Peyer's patch (tissue), 4 donors: ENCODE measurements at places on chromosomes 12 and 14.

GRCh38 chr12:22231836-22232235 is 102.7 kb downstream of the ST8SIA1 start:
- DNase-seq = no peak

DNA sequence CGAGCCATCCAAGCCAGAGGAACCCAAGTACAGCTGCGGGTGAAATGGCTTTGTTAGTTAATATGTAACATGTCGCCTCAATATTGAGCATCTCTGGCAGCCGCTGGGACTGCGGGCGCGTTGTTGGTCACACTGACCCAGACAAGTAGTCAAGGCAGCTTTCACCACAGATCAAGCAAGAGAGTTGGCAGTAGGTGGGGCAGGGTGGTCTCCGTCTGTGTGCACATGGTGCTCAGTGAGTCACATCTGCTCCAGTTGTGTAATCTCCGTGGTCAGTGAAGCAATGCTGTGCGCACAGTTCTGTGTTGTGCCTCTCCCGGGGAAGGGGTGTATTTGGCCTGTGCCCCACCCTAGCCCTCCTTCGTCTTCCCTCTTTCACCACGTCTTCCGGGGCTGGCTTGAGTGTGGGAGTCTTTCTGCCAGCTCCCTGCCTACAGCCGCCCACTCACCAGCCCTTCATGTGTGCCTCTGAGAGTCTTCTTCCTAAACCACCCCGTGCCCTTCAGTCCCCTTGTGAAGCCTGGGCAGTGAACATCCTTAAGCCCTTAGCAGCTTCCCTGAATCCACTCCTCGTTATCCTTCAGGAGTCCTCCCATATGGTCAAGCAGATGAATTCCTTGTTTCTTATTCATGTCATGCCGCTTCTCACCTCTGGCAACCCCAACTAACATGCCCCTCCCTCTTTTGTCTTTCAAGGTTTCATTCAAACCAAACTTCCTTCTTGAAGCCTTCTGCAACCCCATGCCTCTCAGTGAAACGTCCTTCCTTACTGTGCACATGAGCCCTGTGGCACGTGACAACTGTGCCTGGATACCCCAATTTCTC is 242.1 kb downstream of the CACNA1C start:
- DNase-seq = no peak

DNA sequence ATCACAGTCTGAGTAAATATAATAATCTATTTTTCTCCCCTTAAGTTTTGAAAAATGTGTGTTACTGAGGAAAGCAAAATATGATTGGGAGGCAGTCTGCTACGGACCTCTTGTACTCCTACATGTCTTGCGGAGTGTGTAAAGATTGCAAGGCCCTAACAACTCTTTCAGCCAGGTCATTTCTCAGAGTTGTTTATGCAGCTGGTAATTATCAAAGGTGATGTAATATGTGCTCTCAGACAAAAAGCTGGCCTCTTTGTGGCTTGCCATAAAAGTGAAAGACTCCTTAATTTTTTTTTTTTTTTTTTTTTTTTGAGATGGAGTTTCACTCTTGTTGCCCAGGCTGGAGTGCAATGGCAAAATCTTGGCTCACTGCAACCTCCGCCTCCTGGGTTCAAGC is 40.5 kb upstream of the MON2 start:
- no peak for DNase-seq

DNA sequence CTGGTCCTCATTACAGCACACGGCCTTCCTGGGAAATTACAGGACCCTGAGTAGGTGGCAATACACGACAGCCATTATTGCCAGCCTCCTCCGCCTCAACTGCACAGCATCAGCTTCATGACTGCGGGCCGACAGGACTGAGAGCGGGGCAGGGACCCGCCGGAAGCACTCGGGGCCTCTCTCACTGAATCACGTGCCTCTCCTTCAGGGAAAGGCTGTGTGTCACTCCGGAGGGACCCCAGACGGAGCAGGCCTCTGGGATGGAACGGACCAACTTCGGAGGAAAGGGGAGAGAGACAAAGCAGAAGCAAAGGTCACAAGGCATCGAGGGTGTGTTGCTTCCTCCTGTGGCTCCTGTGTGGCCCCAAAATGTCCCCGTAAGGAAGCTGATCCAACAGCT is 90.0 kb downstream of the RNF34 start:
- DNase-seq = no peak

DNA sequence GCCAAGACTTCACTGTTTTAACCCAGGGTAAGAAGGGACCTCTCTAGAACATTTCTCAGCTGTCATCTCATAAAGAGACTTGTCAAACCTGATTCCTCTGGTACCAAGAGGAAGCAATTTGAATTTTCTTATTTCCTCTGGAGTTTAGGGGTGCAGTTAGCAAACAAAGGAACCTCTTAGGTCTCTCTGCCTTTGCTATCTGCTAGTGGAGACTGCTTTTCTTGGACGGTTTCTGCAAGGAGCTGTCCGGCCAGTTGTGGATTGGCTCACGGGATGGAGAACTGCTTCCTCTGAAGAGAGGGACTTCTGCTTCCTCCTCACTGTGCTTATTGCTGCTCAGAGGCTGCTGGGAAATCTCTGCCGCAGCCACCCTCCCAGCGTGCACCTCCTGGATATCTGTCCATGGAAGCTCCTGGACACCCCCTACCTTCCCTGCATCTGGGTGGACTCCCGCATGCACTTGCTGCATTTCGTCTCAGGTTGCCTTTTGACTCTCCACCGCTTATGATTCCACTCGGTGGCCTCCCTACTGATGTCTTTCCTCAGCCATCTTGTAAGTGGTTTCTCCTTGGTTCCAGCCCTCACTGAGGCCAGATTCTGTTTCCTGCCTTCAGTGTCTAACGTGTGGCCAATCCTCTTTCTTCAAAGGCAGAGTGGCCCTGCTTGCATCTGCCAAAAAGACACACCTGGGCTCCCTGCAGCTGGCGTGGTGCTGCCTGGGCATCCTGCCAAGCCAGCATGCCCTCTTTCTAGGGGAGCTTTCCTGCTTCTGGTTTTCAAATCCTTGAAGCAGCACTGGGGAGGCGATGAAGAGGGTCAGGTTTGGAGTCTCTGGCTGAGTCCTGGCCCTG is 187.3 kb downstream of the CHST11 start:
- peak; percentile 65 for DNase-seq

GRCh38 chr12:95738024-95738611 is 52.4 kb downstream of the NTN4 start:
- DNase-seq = no peak

DNA sequence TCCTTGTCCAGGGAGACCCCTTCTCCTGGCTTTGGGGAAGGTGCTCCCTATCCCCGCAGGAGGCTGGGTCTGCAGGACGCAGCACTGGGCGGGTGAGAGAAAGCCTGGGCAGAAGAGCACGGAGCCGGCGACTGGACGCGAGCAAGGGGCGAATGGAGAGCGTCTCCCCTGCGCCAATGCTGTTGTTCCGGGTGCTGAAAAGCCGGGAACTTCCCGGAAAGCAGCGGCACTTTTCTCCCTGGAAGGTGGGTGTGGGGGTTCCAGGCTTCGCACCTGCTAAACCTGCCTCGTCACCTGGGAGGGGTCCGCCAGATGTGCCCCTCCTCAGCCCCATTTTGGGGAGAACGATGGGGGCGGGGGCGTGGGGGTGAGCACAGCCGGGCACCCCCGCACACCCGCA is 417.1 kb upstream of the TMTC1 start:
- DNase-seq = no peak

DNA sequence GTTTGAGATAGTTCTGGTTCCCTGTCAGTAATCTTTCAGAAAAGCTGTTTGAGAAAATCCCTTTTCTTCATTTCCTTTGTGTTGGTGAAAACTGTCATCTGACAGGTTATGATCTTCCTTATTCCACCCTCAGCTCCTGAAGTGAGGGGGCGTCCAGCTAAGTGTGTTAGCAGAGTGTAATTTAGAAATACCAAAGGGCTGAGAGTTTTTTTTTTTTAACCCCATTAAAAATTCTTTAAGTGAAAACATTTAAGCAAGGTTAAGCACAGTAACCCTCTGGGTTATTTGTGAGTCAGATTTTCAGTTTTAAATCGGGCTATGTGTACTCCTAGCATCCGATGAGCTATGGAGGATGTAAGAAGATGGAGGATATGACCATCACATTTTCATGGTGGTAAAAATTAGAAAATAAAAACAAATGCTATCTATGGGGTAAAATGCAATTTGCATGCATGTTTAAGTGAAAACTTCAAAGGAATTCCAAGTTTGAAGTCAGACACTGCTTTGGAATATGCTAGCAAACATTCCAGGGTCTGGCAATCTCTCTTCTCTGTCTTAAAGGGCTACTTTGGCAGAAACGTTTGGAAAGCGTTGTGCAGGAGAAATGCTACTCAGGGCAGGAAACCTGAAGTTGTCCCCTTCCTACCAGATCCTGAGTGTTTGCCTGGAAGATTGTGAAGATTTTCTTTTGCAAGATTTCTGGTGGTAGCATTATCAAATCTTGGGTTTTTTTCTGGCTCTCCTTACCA is 197.0 kb upstream of the PRICKLE1 start:
- no peak for DNase-seq

- DNase-seq = no peak
Observed at GRCh38 chr12:80059102-80059501, 40.2 kb upstream of the OTOGL start.

- no peak for DNase-seq
Observed at GRCh38 chr12:71999795-72000194, 61.1 kb downstream of the TPH2 start.

DNA sequence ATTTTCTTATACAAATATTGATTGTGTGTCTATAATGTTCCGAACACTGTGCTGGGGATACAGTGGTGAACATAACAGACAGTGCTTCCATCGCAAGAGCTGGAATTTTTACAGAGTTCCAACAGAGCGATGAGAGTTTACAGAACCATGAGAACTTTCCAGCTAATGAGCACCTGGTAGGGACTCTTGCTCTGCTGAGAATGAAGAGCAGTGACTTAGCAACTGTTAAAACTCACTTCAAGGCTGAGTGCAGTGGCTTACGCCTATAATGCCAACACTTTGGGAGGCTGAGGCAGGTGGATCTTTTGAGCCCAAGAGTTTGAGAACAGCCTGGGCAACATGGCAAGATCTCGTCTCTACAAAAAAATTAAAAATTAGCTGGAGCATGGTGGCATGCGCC is 113.8 kb upstream of the DIO2 start:
- DNase-seq = no peak

GRCh38 chr14:54796961-54797360 is 105.7 kb downstream of the GCH1 start:
- DNase-seq = no peak

GRCh38 chr12:50326590-50327284 is 43.4 kb upstream of the LIMA1 start:
- DNase-seq = peak; percentile 49

DNA sequence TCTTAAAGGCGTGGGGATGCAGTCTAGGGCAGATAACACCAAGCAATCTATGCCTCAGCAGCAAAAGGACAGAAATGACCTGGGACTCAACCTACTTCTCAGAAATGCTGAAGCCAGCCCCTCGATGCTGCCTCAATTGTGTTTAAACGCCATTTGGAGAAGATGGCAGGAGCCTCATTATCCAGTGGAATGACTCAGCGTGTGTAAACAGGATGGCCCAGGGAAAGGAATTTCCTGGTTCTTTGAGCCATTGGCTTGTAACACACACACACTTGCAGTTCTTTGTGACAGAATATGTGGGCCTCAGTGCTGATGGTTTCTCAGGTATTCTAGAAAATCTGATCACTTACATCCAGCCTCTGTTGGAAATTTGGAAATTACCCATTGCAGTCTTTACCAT is 154.3 kb downstream of the NTF3 start:
- no peak for DNase-seq

GRCh38 chr12:116074686-116075085 is 202.8 kb downstream of the MED13L start:
- DNase-seq = no peak

DNA sequence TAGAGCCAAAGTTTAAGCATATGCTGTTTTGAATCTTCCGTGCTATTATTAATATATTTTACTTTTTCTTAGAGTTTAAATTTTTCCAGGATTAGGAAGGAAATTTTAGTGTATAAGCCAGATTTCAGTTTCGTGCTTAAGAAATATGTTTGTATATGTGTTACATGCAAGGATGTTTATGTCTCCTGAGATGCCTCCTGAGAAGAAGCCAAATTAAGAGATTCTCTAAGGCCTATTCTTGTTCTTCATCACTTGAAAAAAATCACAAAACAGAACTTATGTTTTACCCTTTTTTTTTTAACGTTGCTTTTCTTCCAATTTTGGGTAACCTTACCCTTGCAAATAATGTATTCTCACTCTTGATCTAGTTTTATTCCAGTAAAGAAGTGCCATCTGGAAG is 412.7 kb downstream of the TMTC2 start:
- no peak for DNase-seq

GRCh38 chr12:85580562-85581168 is 255.5 kb downstream of the RASSF9 start:
- DNase-seq = no peak

DNA sequence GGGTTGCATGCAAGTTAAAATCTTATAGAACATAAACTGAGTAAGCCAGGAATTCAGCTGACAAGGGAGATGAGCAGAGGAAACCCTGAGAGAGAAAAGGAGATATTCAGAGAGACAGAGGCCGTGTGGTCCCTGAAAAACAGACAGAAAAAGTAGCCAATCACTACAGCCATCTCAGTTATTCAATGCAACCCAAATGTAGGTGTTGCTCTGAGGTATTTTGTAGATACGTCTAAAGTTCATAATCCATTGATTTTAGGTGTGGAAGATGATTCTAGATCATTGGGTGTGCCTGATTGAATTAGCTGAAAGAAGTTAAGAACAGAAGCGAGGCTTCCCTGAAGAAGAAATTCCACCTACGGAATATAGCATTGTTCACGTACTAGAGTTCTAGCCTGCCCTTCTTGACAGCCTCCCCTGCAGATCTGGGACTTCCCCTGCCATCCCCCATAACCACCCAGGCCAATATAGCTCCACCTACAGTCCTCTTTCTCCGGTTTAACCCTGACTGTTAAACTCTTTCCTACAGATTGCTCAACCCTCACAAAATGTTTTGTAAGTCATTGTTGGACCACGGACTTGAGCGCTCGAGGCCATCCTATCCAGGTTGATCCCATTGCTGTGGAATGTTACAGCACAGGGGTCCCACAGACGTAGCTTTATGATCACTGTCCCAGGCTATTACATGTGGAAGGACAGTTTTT is 21.7 kb downstream of the AICDA start:
- no peak for DNase-seq

DNA sequence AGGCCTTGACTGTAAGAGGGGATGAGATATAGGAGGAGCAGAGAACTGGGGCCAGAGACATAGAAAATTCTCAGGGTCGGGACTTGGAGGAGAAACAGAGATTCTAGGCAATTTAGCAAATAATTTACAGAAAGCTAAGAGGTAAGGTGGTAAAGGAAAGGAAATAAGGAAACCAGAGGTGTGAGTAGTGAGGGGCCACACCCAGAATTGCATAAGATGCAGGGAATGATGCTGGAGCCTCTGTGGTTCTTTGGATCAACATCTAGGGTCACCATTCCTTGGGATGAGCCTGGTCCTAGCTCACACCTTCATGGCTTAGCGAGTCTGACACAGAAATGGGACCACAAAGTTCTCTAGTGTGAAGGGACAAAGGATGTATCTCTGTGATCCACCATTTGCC is 949 bp upstream of the SDR9C7 start:
- no peak for DNase-seq

- DNase-seq = no peak
Observed at GRCh38 chr14:24935796-24936195, 114.2 kb downstream of the STXBP6 start.
